Testis (tissue), 5 donors: ENCODE measurements at places on chromosomes 12 and 14.

DNA sequence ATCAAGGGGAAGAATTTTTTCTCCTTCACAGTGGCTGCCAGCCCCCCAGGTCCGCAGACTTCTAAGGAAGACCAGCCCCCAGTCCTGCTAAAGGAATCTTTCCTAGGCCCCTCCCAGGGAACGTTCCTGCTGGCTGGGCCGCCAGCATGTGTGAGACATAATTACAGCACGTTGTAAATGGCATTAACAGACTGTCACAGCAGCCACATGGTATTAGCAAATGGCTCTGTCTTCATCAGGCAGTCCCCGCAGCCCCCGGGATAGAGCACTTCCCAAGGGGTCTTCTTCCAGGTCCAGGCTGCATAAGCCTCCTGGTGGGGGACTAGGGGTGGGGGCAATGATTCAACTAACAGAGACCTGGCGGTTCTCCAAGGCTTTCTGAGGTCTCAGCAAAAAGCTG, 34.9 kb upstream of the FAM222A start:
- DNase-seq, result no peak

DNA sequence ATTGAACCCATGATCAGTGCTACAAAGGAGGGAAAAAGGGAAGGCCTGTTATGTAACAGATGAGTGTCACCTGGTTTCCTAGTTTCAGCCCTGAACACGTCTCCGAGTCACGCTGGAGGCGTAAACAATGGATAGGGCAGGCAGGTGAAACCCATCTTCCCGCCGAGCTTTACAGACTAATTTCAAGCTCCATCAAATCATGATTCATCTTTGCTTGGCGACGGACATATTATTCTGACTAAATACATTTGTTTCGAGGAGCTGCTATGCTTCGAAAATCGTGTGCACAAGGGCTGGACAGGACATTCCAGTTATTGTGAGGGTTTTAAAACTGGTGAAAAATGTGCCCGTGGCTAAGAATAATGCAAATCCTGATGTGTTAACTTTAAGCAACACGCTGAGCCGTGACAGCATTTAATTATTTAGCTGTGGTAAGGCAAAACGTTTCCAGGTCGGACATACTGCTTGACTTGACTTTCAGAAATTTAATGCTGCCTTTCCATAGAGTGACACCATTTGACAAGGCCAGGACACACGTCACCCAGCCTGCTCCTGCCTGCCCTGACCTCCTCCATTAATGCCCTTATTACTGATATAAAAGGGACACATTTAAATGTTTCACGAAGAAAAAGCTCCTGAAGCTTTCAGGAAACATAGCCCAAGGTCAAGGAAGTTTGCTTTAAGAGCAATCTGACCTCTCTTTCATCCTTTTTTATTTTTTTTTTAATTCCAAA, 1203.5 kb upstream of the TMEM132C start:
- no peak for DNase-seq

DNA sequence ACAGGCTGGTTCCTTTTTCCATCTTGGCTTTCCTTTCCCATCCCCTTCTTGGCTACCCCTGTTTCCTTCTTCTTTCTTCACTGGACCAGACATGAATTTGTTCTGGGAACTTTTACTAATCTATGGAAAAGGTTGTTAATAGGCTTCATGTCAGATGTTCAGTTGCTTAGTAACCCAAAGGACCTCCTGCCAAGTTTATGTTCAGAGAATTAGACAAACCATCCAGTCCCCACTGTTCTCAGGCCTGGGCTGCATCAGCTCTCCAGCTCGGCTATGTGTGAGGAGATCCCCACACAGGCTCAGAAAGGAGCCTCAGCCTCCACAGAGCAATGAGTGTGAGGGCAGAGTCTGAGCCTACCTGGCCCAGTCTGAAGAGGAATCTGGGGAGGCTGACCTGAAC, 78.0 kb downstream of the AKAP6 start:
- no peak for DNase-seq

GRCh38 chr12:75872762-75873161, 158.8 kb downstream of the PHLDA1 start:
- DNase-seq, result no peak

GRCh38 chr14:48704639-48705038, 881.5 kb downstream of the RPS29 start:
- DNase-seq, result no peak

DNA sequence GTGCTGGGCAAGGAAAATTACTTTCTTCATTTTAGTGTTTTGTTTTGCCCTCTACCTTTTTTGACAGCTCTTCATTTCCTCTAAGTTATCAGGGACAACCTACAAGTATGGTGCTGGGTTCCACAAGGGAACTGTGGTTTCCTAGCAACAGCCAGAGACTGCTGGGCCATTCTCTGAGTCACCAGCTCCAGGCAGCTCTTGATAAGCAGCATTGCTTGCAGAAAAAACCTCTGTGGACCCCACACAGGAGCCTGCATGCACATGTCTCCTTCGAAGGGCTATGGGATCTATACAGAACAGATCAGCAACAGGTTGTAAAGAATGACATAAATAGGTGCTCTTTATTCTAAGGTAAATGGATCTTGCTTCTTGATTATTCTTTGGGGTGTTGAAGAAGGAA, 81.0 kb upstream of the CCDC196 start:
- no peak for DNase-seq

GRCh38 chr12:57129321-57129842, 1.1 kb downstream of the LRP1 start:
- no peak for DNase-seq

DNA sequence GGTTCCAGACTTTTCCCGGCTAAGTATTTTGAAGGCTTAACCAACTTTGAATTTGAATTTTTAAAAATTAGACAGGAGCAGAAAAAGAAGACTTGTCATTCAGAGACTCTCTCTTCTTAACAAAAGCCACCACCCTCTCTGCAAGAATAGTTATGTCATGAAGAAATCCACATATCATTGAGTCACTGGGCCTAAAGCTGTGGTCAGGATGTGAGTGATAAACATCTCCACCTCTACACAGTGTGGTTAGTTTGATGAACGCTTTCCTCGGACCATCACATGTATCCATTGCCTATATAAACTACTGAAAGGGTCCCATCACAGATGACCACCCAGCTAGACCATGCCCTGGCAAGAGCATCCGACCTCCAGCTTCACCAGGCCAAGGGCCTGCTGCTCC, 226.1 kb downstream of the KSR2 start:
- no peak for DNase-seq

GRCh38 chr12:95337146-95337545, 119.5 kb downstream of the VEZT start:
- no peak for DNase-seq

DNA sequence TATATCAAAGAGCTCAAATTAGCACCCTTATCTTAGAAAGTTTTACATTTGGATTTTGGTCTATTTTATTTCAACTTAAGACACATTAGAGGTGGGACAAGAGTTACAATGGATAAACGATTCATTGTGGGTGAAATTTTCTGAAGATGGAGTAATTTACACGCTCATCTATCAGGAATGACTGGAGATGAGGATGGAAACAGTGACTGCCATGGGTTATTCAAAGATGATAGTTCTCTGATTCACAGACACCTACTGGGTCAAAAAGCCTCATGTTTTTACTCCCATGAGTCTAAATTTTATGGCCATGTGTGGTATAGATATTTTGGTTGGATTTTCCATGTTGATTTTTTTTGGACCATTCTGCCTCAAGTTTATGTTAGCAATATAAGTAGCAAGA, 22.1 kb downstream of the SAMD4A start:
- no peak for DNase-seq

DNA sequence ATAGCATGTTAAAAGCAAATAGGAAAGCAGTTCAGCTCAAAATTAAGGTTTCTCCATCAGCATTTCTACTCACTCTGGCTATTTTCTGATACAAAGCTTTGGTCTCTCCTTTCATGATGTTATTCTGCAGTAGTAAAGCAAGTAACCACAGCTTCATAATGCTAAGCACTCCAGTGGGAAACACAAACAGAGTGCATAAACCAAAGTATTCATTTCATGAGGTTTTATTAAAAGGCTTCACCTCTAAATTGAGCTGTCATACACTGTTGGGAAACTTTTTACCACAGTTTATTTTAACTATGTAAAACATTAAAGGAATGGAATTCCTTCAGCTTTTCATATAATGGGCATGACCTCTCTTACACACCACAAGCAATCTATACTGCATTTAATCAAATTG, 157.9 kb upstream of the LMO3 start:
- DNase-seq, result no peak

DNA sequence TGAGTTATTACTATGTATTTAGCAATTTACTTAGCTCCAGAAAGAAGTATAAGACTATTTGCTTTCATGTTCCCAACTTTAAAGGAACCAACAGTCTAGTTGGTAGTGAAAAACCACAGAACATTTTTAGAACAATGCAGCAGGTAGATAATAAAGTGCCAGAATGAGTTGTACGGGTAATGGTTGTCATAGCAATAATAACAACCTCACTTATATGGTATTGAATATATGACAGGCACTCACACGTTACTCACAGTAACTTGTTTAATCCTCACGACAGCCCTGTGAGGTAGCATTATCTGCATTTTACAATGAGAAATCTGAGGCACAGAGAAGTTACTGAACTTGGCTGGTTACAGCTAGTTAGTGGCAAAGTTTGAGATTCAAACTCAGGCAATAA, 10.6 kb upstream of the GAPDH start:
- DNase-seq, result no peak

GRCh38 chr12:91924827-91925226, 220.8 kb downstream of the BTG1 start:
- DNase-seq, result no peak

DNA sequence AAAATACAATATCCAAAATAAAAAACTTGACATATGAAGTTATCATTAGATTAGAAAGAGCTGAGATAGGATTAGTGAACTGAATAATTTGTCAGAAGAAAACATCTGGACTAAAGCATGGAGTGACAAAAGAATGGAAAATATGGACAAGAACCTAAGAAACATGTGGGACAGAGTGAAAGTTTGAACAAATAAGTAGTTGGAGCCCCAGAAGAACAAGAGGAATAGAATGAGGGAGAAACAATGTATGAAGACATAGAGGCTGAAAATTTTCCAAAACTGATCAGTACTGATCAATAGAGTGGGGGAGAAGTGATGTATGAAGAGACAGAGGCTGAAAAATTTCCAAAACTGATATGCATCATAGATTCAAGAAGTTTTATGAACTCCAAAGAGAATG, 170.6 kb upstream of the CRY1 start:
- no peak for DNase-seq

DNA sequence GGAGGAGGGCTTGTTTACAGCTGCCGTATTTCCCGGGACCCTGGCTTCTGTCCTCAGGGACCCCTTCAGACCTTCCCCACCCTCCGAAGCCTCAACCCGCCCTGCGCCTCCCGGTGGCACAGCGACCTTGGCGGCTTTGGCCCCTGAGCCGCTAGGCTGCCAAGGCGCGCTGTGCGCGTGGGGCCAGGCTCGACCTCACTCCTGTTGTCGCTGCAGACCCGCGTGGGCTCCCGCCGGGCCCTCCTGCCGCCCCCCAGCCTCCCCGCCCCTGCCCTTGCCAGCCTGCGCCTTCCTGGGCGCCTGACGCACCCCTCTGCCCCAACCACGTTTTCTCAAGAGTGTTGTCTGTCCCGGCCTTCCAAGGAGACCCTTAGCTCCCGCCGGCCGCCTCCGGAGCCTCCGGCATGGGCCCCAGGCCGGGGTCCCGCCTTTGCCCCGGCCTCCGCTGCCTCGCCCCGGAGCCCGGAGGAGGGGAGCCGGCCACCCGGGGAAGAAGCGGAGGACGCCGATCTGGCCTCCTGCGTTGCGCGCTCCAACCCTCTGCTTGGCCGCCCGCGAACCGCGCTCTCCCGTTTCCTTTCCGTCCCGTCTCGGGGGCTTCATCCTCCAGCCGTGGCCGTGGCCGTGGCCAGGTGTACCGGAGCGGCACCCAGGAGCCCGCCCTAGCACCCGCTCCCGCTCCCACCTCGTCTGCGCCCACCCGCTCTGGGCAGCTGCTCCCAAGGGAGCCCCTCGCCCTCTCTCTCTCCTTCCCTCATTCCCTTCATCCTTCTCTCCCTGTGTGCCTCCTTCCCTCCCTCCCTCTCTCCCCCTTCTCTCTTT, 19.9 kb downstream of the PPP2R5C start:
- DNase-seq, result no peak

GRCh38 chr14:74504874-74505720, 11.5 kb downstream of the ISCA2 start:
- no peak for DNase-seq

GRCh38 chr12:106107566-106107965, 31.2 kb downstream of the NUAK1 start:
- no peak for DNase-seq

GRCh38 chr12:51994959-51995358, 11.8 kb upstream of the TAMALIN start:
- no peak for DNase-seq

DNA sequence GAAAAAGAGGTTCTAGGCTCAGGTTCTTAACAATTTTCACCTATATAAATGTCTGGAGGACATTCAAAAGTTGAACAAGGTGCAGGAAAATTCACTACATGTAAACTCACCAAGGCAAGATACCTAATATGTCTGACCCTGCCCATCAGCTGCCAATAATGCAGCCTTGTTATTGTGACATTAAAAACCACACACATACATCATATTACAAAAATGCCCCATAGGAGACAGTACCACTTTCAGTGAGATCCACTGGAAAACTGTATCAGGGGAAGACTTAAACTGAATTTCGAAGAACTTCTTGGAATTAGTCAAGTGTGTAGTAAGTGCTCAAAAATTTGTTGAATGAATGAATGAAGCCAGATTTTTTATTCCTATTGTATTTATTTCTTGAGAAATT, 83.1 kb downstream of the KICS2 start:
- DNase-seq, result no peak

- DNase-seq, result no peak
Observed at GRCh38 chr12:30823764-30824163, 69.0 kb upstream of the CAPRIN2 start.

GRCh38 chr12:52641468-52641867, 10.5 kb downstream of the KRT2 start:
- no peak for DNase-seq

DNA sequence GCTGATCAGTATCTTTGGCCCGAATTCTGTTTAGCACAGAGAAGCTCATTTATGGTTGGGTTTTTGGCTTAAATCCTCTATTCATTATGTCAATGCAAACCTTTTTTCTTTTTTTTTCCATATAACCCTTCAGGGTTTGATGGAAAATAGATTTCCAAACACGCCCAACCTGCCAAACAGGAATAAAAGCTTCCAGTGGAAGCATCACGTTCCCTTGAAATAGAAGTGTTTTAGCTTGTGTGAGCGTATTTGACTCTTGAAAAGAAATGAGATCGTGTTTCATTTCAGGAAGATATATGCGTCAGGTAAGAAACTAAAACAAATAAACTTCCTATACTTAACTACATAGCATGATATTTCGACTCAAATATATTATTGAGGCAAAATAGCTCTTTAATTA, at the start of gene PIK3C2G:
PIK3C2G (plus strand) TSS at position 246 of the 400 bp plus-strand sequence. CDS start 20,564 bp downstream, outside the sequence.
- DNase-seq, result no peak

GRCh38 chr14:26414103-26414502, 183.7 kb downstream of the NOVA1 start:
- no peak for DNase-seq

DNA sequence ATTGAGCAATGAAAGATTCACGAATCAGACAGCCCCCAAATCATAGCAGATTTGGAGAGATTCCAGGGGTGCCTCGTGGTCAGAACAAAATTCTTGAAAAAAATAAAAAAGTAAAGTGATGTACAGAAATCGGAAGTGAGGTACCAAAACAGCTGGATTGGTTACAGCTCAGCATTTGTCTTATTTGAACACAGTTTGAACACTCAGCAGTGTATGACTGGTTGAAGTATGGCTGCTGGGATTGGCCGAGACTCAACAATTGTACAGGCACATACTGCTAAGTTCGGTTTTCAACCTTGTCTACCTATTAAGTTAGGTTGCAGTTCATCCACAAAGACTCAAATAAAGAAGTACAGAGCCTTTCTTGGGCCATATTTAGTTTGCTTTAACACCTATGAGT, 865.4 kb upstream of the TMEM132C start:
- DNase-seq, result no peak

- DNase-seq, result no peak
Observed at GRCh38 chr12:27491226-27491625, 32.8 kb upstream of the PPFIBP1 start.
